ENCODE measurements at places on chromosomes 3 and 15.

DNA sequence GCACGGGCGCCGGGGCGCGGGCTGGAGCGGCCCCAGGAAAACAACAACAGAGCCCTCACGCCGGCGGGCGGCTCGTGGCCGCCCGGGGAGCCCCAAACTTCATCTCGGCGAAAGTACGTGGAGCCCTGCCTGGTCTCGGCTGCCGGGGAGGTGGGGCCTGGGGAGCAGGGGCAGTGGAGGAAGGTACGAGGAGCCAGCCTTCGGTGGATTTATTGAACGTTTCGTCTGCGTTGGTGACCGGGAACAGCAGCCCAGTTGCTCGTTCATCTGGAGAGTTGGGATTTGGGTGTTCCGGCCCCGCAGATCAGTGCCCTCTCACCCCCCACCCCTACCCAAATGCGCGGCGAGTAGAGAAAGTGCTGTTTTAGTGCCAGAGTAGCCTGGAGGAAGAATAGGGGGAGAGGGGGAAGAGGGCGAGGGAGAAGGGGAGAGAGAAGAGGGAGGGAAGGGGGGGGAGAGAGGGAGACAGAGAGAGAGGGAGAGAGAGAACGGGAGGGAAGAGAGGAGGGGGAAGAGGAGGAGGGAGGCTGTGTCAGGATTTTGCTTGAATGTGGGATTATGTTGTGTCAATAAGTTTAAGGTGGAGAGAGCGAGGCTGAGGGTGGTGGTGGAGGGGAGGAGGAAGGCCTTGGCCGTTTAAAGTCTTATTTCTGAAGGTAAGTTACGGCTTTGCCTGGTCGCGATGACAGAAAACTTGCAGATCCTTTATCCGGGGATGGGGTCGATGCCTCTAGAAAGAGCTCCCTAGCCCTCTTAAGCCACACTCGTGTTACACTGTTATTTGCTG is 970 bp downstream of the BBX start:
- peak; percentile 18 for DNase-seq

DNA sequence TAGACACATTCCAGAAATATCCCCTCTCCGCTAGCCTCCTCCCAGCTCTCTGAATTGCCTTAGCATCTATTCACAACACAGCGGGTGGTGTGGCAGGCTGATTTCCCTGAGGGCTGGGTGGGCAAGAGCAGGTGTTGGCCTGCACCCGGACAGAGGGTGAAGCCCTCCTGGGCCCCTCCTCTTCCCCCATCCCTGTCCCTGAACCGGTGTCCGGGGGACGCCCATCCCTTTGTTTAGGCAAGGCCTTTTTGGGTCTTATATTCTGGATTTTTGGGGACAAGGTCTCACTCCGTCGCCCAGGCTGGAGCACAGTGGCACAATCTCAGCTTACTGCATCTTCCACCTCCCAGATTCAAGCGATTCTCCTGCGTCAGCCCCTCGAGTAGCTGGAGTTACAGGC is 55.2 kb upstream of the KLHL25 start:
- DNase-seq: no peak

GRCh38 chr3:53035825-53036619 is 9.9 kb downstream of the SFMBT1 start:
- DNase-seq: no peak

DNA sequence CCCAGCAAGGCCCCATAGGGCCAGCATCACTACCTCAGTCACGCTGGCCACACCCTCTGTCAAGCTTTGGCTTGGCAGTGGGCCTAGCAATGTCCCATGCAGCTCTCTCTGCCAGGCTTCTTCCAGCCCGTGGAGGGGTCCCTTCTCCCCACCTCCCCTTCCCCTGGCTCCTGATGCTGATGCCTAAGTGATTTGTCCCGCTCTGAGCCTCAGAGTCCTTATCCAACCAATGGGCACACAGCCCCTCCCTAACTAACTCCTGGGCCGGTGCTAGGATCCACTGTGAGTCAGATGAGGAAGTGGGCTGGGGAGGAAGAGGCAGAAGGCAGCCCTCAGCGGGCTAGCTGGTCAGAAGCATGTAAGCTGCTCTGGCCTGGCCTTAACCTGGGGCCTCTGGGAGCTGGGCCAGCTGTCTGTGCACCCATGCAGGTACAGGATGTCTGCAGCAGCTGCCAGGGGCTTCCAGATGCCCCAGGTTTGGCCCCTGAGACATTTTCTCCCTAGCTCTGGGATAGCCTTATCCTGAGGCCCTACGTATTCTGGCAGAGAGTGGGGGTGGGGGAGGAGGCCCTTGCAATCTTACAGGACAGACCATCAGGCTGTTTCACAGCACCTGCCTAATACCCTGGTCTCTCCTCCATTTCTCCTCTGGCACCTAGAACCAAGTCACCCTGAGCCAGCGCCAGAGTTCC is 740 bp upstream of the ZBTB47 start:
- DNase-seq: no peak

DNA sequence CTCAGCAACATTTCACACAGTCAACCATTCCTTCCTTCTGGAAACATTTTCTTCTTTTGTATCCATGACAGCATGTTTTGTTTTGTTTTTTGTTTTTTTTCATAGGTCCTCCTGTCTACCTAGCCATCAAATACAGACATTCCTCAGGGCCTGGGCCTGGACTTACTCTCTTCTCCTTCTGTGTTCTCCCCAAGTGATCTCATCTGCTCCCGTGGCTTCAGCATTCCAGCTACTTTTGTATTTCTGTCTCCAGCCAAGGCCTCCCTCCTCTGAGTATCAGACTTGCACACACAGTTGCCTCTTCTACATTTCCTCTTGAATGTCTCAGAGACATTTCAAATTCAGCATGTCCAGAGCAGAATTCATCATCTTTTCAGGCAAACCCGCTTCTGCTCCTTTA is 82.4 kb downstream of the HCN4 start:
- DNase-seq: no peak
